ENCODE measurements at places on chromosomes 13 and 19.
A peak's percentile ranks its signal among the peaks of the same experiment; 100 is the strongest.

DNA sequence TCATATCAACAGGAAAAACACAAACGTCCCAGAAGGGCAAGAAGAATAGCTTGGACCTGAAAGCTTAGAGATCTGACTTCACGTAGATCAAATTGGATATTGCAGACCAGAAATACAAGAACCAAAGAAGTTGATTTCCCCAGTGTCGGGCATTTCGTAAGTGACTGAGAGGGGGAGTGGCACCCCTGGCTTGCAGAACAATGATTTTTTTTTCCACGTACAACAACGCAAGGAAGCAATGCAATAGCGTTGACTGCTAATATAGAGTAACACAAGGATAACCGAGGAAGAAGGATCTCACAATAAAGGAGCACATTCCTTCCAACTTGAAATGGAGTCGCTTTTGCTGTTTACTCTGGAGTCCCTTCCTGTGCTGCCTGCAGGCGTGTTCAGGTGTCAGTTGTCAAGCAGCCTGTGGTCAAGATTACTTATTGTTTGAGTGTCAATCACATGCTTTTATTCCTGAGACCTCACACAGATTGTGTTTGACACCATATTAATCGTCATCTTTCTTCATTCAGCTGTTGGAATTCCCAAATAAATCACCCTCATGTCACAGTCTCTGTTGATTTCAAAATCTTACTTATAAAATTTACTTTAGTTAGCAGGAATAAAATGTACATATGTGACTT lies 139.4 kb downstream of the FREM2 start:
- no peaks in the 10 kb centered on the region for H3K4me1 ChIP-seq
- no peak overlapping the region for H3K4me3 ChIP-seq
- H3K36me3 ChIP-seq = no peaks in the 10 kb centered on the region
- no peak for DNase-seq

DNA sequence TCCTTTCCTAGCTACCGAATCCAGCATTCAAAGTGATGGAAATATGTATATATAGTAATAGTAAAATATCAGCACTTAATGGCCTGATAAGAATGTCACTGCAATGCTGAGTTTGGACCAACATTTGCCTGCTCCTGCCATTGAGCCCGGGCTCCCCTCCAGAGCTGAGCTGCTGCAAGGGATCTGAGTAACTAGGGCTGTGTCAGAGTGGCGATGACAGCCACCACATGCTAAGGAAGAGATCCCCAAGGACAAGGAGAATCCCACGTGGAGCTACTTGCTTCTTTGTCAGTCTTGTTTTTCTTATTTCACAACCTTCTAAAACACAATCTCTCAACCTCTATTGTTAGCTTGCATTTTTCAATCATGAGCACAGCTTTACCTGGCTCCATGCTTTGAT lies 19.5 kb upstream of the ALOX5AP start:
- H3K4me3 ChIP-seq = no peak overlapping the region
- no peak overlapping the region for H3K27ac ChIP-seq
- no peaks in the 10 kb centered on the region for H3K27me3 ChIP-seq
- no peaks in the 10 kb centered on the region for H3K4me1 ChIP-seq
- no peak for DNase-seq

DNA sequence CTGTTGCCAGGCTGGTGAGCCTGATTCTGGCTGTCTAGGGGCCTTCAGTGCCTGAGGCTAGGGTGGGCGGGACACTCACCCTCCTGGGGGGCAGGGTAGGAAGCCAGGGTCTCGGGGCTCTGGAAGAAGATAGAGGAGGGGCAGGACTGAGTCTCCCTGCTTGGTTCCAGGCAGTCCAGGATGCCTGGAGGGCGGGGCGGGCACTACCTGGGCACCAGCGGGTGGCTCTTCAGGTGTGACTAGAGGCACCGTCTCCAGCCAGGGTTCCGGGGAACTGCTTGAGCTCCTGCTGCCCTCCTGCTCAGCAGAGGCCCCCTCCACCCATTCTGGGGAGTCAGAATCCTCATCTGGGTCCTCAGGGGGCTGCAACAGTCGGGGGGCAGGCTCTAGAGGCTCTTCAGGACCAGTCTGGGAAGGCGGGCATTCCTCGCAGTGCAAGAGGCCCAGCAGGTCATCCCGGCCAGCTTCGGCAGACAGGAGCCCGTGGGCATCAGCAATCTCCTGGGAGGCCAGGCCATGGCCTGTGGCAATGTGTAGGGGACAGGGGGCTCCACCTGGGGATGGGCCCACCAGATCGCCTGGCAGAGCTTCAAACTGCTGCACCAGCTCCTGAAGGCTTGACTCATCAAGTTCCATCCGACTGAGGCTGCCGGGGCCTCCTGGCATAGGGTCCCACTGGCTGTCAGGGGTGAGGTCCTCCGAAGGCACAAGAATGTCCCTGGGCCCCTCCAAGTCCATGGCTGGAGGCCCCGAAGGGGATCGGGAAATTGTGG lies 1.8 kb downstream of the APBA3 start:
- no peak overlapping the region for H3K27ac ChIP-seq
- DNase-seq = no peak
- H3K4me1 ChIP-seq = peaks cover 7% of the 10 kb centered on the region
- no peaks in the 10 kb centered on the region for H3K27me3 ChIP-seq
- H3K4me3 ChIP-seq = no peak overlapping the region
- H3K36me3 ChIP-seq = no peaks in the 10 kb centered on the region

DNA sequence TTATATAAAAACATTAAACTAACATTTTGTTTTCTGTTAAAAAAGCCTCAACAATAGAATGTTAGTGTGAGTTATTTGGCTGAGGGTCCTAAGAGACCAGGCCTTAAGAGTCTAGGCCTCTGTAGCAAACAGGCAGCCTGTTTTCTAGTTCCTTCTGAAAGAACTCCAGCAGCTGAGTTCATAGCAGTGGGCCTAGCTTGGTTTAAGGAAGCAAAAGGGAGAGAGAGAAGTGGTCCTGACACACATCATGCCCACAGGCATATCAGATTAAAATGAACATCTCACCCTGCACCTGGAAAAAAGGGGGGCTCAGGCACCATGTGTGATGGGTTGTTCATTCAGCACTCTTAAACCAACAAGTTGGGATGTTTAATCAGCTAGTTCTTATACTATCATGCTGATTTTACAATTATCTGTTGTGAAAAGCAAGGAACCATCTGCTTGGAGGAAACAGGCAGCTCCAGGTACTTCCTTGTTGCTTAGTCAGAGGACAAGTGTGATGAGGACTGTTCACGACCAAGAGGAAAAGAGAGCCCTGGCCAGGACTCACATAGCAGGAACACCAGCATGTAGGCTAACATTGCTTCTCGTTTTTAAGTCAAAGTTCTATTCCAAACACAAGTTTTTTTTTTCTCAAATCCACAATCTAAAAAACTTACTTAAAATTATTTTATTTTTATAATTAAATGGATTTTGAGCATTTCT lies 81.3 kb upstream of the FRY start:
- no peaks in the 10 kb centered on the region for H3K4me1 ChIP-seq
- H3K4me3 ChIP-seq = no peak overlapping the region
- peak overlapping the region; percentile 18 for H3K27ac ChIP-seq
- no peaks in the 10 kb centered on the region for H3K27me3 ChIP-seq
- H3K36me3 ChIP-seq = no peaks in the 10 kb centered on the region

DNA sequence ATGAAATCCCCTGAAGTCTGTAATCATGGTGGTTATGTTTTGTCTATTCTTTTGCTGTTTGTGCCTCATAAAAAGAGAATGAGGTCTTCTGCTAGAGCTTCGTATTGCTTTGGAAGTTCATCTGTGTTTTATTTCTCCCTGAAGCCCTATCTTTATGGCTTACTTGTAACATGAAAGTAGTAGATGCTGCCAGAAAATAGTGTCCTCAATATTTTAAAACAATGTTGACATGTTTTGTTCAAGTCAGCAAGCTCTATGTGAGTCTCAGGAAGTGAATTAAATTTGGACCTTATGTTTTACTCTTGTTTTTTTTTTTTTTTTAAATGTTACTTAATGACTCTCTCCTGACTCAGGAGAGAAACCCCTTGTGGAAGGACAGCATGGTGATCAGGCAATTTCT lies 130.5 kb downstream of the B3GLCT start:
- H3K4me3 ChIP-seq = no peak overlapping the region
- no peaks in the 10 kb centered on the region for H3K27me3 ChIP-seq
- DNase-seq = no peak
- H3K4me1 ChIP-seq = no peaks in the 10 kb centered on the region
- H3K36me3 ChIP-seq = no peaks in the 10 kb centered on the region
- H3K27ac ChIP-seq = no peak overlapping the region

Measured in colonic mucosa (tissue), 4 donors.